Stimulated activated CD4-positive, alpha-beta T cell treated with anti-CD3 and anti-CD28 coated beads, Interleukin-12 subunit alpha, Interleukin-12 subunit beta, amount 100 ng/mL, for 48 hours (primary cell): ENCODE measurements at places on chromosomes 7 and 10.

GRCh38 chr10:19713159-19713558 lies 103.1 kb upstream of the PLXDC2 start:
- no peak for DNase-seq

GRCh38 chr7:1454542-1454941 lies 4.7 kb downstream of the MICALL2 start:
- DNase-seq, result no peak

GRCh38 chr7:142654398-142654797 lies 94.9 kb upstream of the PRSS1 start:
- DNase-seq, result no peak

- DNase-seq, result no peak
Observed at GRCh38 chr10:106648534-106649481, 515.7 kb downstream of the SORCS1 start.

GRCh38 chr7:93429563-93429962 lies 145.0 kb downstream of the CALCR start:
- DNase-seq, result no peak

DNA sequence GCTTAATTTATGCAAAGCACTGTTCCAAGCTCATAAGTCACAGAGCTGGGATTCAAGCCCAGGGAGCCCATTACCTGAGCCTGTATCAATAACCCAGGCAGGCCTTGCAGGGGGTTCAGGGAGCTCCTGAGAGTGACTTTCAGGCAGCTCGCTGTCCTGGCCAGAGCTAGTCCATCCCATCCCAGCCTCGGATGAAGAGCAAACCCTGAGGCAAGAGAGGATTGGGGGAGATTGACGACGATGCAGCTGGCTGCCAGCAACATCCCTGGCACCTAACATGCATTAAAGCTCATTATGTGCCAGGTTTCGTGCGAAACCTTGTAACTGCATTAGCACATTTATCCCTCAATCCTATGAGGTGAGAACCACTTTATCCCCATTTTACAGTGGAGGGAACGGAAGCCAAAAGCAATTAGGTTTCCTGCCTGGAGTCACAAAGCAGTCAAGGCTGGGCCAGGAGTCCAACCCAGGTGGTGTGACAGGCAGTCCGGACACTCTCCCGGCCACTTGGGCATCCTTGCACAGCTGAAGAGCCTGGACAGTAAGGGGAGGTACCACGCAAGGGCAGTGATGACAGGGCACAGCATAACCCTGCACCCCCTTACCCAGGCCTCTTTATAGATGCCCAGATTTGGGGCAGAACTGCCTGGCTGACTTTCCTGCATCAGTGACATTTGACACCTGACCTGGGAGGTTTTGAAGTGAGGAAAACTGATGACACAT lies 129.8 kb upstream of the CHST15 start:
- no peak for DNase-seq

GRCh38 chr10:92291921-92292845 lies 1.2 kb downstream of the MARCHF5 start:
- peak; percentile 42 for DNase-seq

GRCh38 chr7:71221549-71221948 lies 89.6 kb downstream of the GALNT17 start:
- DNase-seq, result no peak

- DNase-seq, result no peak
Observed at GRCh38 chr10:131968949-131969348, 12.8 kb downstream of the BNIP3 start.

- no peak for DNase-seq
Observed at GRCh38 chr7:12709726-12710502, 22.5 kb downstream of the ARL4A start.

DNA sequence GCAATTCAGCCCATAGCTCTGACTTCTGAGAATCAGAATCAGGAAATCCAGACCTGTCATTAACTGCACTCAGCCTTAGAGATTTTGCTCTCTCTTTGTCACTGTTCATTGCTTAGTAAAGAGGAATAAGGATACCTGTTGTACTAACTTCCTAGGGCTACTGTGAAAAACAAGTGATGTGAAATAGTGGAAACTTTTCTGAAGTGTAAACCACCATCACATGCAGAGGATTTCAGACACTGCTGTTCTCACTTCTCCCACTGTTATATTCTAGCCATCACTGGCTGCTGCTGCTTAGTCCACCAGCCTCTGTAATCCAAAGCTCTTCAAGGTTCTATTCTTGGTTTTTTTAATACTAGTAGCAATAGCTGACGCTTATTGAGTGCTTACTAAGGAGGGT lies 129.6 kb upstream of the CCDC6 start:
- no peak for DNase-seq

DNA sequence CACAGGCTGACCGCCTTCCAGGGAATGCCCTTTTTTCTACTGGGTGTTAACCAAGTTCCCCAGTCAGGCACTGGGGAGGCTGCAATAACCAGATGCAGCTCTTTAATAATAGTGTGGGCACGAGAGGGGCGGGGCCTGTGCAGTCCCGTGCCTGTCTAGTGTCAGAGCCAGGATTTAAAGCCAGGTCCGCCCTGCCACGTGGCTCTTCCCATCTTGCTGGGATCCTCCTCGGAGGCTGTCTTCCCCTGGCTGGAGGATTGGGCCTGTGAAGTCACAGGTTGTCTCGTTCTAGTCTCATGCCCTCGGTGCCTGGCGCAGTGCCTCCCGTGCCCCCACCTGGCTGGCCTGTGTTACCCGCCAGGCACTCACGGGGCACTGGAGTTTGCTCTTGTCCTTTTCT lies 25.2 kb downstream of the TMEM120A start:
- no peak for DNase-seq

- no peak for DNase-seq
Observed at GRCh38 chr10:127300868-127301321, 104.5 kb upstream of the INSYN2A start.

GRCh38 chr7:150417239-150417638 lies 33.2 kb upstream of the GIMAP8 start:
- no peak for DNase-seq

GRCh38 chr10:103847909-103848468 lies 7.4 kb downstream of the SH3PXD2A start:
- DNase-seq, result peak; percentile 19

GRCh38 chr7:83739527-83739926 lies 90.6 kb upstream of the SEMA3E start:
- no peak for DNase-seq

GRCh38 chr7:21944616-21945453 lies 864 bp downstream of the CDCA7L start:
- DNase-seq, result peak; percentile 31

- no peak for DNase-seq
Observed at GRCh38 chr10:73207883-73208282, 39.2 kb downstream of the DNAJC9 start.

DNA sequence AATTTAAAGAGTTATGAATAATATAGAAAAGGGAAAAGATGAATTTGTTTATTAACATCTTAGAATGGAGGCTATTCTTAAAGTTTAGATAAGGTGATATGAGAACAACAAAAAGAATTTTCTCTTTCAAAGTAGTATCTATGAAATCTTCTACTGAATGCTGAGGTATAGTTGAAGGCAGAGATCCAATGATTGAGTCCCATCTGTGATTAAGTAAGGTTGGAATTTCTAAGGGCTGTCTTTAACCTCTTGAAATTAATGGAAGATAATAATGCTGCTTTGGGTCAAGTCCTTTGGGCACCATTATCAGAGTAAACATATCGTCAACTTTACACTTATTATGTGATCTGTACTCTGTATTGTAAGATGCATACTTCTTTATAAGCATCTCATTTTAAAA lies 307.9 kb downstream of the PRKG1 start:
- no peak for DNase-seq

DNA sequence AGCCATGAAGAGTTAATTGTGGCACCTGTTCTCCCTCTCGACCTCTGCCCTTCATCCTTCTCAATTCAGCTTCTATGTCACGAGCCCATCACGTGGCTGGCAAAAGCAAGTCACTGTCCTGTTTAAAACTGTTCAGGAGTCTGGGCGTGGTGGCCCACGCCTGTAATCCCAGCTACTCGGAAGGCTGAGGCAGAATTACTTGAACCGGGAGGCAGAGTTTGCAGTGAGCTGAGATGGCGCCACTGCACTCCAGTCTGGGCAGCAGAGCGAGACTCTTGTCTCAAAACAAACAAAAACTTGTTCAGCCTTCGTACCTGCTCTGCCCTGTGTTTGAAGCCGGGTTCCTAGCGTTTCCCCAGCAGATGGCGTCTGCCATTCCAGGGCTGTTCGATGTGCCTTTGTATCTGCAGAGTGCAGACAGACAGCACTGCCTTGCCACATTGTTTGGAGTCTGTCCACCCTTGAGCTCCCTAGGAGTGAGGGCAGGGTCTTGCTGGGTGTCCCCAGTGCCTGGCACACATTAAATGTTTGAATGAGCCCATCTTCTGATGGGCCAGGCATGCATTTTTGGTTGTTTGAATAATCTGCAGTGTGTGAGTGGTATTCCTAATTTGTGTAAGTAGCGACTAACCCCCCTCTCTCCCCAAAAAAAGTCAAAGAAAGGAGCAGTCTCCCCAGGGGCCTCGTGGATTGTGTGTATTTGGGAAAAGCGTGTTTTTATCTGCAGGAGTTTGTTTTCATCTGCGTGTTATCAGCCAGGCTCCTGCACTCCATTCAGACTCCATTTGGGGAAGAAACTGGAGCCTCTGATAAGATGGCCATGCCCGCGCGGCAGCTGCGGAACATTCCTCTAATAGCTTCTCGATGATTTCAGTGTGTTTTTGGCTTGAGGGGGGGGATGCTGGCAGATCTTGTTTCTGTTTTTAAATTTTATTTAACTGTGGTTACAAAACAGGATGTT lies 61.2 kb downstream of the DNAJB6 start:
- DNase-seq, result no peak

- no peak for DNase-seq
Observed at GRCh38 chr10:116444527-116445142, 17.0 kb downstream of the PNLIPRP3 start.

GRCh38 chr10:132554053-132554990 lies 16.7 kb downstream of the INPP5A start:
- no peak for DNase-seq

DNA sequence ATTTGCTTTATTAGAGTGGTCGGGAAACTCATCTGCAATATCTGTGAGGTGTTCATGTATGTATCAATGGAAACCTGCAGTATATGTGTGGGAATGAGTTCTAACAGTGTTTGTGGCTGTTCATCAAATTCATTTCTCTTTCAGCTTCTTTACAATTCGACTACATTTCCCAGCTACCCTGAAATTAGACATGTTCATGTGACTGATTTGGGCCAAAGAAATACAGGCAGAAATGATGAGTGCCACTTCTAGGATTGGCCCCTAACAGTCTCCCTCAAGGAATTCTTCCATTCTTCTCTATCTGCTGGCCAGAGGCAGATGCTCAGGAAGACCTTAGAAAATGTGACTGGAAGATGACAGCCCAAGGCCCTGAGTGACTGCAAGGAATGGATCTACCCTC lies 114.8 kb upstream of the WAC start:
- DNase-seq, result no peak

DNA sequence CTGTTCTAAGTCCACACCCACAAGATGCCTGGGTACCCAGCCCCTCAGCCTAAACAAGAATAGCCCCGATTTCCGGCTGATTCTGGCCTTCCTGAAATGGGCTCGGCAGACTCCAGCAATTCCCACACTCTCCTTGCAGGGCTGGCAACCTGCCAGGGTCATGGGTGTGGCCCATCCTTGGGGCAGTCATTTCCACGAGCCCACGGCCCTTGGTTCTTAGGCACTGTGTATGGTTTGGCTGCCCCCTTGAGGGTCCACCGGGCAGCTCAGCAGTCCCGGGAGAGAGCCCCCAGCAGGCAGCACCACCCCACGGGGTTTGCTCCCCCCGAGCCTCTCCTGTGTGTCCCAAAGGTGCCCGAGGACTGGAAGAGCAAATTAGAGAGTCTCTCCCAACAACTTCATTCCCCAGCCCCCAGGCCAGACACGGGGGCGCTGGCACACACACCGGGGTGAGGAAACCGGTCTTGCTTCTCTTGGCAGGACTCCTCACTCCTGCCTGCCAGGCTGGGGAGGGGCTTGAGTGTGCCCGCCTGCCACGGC lies 142.2 kb downstream of the EMX2 start:
- no peak for DNase-seq

DNA sequence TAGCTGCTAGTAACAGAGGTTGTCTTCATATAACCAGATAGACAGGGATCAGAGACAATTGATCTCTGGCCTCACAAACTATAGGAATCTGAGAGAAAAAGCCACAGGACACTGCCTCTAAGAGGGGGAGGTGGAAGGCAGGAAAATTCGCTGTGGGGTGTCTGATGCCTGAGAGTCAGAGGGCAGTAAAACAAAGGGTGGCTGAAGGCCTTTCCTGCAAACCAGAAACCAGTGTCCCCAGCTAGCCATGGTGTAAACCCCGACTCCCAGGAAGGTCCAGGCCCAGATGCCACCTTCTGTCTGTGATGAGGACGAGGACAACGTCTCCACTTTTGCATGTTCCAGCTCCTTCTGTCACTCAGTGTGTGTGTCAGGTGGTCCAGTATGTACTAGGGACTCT lies 215.1 kb downstream of the ADARB2 start:
- no peak for DNase-seq

GRCh38 chr10:23338886-23339285 lies 5.7 kb downstream of the C10orf67 start:
- DNase-seq, result no peak

DNA sequence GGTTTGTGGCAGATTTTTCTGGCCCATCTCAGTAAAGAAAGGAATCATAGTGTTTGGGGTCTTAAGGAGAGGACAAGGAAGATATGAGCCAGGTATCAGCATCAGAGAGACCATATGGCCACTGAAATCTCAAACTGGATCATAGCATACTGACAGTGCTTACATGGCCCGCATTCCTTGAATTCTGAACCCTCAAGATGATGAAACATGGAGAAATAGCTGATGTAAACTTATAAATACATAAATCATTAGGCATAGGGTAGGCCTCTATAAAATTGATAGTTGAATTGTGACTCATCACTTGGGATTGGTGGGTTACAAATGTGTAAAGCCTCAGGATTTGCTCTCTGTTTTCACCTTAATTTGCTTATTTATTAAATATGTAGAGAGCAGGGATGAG lies 688.5 kb downstream of the CNTNAP2 start:
- DNase-seq, result no peak

DNA sequence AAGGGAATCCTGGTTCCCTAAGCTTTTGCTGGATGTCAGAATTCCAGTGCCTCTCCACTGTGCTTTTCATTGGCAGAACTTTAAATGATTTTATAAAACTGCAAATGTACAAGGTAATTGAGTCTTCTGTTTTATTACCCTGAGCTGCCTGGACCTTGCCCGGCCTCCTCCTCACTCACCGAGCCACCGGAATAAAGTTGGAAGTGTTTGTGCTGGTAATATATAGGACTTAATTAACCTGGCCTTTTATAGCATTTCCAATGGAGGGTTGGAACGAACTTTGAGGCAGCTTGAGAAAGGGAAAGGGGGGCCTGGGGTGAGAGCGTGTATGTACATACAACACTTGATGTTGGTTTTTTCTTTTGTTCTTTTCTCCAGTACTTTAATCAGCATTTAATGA lies 43.4 kb downstream of the ZNF503 start:
- no peak for DNase-seq

DNA sequence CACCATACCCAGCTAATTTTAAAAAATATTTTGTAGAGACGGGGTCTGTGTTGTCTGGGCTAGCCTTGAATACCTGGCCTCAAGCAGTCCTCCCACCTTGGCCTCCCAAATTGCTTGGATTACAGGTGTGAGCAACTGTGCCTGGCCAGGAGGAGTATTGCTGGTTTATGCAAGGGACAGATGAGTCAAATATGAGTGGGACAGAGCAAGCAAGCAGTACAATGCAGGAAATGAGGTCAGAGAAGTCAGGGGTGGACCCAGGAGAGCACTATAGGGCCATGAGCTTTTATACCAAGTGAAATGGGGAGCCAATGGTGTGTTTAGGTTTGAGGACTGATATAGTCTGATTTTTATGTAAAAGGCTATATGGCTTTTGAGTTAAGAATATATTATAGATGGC lies 6.3 kb downstream of the TSPAN13 start:
- no peak for DNase-seq

- no peak for DNase-seq
Observed at GRCh38 chr10:78207216-78207615, 173.6 kb downstream of the RPS24 start.
